ENCODE measurements at places on chromosomes 2 and 18.
A peak's percentile ranks its signal among the peaks of the same experiment; 100 is the strongest.

- DNase-seq, result peak; percentile 84
These were observed 29.0 kb upstream of the SLC35F6 start for GRCh38 chr2:26735097-26735496.

DNA sequence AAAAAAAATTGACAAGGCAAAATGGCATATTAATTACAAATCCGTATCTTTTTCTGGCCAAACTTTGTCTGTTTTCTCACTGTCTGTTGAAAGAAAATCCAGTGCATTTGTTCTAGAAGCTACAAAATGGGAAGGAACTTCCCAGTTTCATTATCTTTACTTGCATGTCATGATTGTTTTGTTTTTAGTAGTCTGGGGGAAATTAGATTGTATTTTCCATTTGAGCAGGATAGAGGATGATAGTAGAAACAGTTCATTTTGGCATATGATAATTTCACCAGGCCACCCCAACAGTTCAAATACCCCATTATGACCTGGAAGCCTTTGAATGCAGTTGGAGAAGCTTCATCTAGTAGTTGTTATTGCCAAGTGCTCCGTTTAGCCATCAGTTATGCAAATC lies 77.5 kb upstream of the RANBP2 start:
- no peak for DNase-seq

- DNase-seq, result no peak
These were observed 142.6 kb downstream of the CCDC85A start for GRCh38 chr2:56326346-56326741.

GRCh38 chr2:176364273-176364977 lies 95.2 kb downstream of the MTX2 start:
- no peak for DNase-seq

DNA sequence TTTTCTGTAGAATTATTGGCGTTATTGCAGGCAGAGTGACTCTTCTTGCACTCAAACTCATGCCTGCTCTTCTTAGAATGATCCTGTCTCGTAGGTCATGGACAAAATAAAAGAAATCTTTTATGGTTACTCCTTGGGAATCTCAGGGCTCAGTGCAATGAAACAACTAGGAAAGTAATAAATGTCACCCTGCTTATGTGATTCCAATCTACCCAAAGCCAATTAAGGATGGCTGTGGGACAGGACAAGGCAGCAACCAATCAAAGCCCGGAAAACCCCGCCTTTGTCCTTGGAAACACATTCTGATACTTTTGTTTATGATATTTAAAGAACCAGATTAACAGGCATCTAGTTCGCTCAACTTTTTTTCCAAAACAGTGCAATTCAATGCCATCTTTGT lies 53.0 kb downstream of the GRB14 start:
- DNase-seq, result no peak

DNA sequence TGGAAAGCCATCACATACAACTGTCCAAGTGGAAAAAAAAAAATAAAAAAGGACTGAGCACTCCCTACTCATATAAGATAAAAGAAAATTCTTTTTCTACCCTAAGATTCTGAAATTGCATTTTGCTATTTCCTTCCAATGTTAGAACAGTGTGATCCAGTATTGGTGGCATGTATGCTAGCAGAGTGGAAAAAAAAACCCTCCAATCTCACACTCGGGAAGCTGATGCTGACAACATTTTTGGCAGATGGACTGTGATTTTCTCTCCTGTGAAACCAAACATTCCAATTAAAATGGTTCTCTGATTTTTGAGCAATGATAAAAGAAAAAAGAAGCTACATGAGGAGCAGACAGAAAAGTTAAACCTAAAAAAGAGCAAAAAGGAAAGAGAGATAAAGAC lies 419.8 kb downstream of the DPP10 start:
- no peak for DNase-seq

DNA sequence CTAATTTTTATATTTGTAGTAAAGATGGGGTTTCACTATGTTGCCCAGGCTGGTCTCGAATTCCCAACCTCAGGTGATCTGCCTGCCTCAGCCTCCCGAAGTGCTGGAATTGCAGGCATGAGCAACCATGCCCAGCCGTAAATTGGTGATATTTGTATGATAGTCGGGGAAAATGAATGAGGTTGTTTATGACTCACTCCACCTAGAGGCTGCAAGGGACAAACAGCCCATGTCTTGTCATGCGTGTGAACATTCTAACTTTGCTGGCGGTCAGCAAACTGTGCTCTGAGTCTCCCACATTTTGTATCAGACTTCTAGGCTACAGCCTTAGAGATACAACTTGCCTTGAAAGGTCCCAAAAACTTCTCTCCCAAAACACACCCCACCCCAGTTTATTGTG lies 133.5 kb upstream of the DTNA start:
- DNase-seq, result no peak

- no peak for DNase-seq
These were observed 381.0 kb downstream of the MEIS1 start for GRCh38 chr2:66815886-66816285.

GRCh38 chr2:165434865-165435496 lies 34.5 kb upstream of the CSRNP3 start:
- DNase-seq, result no peak

DNA sequence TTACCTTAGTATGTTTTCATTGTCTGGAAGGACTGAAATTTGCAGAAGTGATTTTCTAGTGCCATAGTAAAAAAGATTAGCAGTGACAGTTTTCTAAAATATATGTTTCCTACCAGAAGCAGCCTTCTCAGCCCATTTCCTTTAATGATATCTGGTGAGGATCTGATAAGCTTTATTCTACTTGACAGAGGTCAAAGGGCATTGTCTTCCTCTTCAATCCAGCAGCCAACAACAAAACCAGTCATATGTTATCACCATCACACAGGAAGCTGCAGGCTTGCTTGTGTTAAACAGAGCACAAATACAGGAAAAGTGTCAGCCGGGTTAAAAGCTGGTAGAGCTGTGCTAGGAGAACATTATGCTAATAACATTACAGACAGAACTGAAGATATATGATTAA lies 35.6 kb upstream of the ZSWIM2 start:
- DNase-seq, result no peak

DNA sequence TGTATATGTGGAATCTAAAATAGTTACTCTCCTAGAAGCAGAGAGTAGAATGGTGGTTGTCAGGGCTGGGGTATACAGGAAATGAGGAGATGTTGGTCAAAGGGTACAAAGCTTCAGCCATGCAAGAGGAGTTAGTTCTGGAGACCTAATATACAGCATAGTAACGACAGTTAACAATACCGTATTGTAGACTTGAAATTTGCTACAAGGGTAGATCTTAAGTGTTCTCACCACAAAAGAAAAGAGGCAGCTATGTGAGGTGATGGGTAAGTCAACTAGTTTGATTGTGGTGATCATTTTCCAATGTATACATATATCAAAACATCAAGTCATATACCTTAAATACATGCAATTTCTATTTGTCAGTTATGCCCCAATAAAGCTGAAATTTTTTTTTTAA lies 98.2 kb upstream of the CYP1B1 start:
- no peak for DNase-seq

DNA sequence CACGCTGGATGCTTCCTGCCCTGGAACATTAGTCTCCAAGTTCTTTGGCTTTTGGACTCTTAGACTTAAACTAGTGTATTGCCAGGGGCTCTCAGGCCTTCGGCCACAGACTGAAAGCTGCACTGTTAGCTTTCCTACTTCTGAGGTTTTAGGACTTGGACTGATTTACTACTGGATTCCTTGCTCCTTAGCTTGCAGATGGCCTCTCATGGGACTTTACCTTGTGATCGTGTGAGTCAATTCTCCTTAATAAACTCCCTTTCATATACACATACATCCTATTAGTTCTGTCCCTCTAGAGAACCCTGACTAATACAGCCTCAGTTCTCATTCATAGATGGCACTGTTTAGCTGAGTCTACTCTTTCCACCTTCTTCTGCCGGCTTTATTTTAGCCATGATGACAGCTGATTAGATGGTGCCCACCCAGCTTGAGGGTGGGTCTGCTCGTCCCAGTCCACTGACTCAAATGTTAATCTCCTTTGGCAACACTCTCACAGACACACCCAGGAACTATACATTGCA lies 389.1 kb downstream of the NYAP2 start:
- DNase-seq, result no peak

- peak; percentile 55 for DNase-seq
These were observed 167.9 kb downstream of the TCF4 start for GRCh38 chr18:55419947-55420664.

GRCh38 chr2:41729800-41730364 lies 317.9 kb upstream of the PKDCC start:
- DNase-seq, result no peak

- DNase-seq, result no peak
These were observed 33.1 kb downstream of the ARL4C start for GRCh38 chr2:234463626-234464290.

DNA sequence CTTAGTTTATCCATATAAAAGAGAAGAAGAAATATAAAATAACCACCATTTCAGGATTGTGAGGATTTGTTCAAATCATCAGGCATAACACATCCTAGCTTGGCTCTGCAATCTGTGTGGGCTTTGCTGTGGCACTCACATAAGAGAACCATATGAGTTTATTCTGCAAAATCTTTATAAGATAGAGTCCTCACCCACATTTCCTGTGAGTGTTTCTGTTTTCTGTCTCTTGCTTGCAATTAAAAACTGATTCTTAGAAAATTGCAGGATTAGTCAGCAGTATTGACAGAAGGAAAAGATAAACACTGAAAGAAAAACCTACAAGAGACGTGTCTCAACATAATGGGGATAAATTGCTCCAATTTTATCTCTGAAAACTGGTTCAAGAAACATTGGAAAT lies 258.5 kb downstream of the RND3 start:
- DNase-seq, result peak; percentile 14

GRCh38 chr18:4797002-4797685 lies 342.0 kb upstream of the DLGAP1 start:
- DNase-seq, result no peak

- DNase-seq, result no peak
These were observed 222.9 kb downstream of the HNMT start for GRCh38 chr2:138187221-138187620.

- no peak for DNase-seq
These were observed 179.7 kb downstream of the EVA1A start for GRCh38 chr2:75381032-75381431.

GRCh38 chr2:159226059-159226461 lies 60.4 kb downstream of the WDSUB1 start:
- DNase-seq, result peak; percentile 69

DNA sequence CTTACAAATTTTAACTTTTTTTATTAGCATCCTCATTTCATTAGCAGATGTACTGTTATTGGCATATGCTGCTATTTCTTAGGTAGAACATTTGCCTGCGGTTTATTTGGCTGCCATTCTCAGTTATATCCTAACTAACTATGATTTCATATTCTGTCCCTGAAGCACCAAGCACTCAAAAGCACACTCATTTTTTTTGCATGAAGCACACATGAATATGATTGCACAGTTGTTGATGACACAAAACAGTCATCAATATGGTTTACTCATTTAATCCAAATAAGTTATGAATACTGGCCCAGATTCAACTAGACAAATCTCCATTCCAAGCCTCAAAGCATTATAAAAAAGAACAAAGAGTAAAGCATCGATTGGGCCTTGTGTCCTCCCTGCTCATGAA lies 129.4 kb upstream of the CNTNAP5 start:
- DNase-seq, result no peak

- DNase-seq, result no peak
These were observed 23.6 kb downstream of the PARD6G start for GRCh38 chr18:80223581-80224148.

GRCh38 chr2:227160164-227160563 lies 3.8 kb downstream of the COL4A4 start:
- DNase-seq, result no peak

DNA sequence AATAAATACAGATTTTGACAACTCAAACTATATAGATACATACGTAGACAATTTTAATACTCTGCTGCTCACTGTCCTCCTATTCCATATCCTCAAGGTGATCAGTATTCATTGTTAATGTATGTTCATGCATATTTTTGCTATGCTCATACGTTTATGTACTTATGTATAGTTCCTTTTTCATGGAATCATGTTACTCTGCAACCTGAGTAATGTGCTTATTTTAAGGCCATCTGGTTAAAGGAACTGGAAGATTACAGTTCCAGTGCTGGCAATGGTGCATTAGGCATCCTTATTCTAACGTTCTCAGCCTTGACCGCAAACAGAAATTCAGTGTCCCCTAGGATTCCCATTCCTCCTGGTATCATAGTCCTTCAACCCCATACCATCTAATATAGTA lies 385.0 kb upstream of the TNP1 start:
- DNase-seq, result no peak

- DNase-seq, result no peak
These were observed 45.6 kb downstream of the GPR39 start for GRCh38 chr2:132462236-132462635.

DNA sequence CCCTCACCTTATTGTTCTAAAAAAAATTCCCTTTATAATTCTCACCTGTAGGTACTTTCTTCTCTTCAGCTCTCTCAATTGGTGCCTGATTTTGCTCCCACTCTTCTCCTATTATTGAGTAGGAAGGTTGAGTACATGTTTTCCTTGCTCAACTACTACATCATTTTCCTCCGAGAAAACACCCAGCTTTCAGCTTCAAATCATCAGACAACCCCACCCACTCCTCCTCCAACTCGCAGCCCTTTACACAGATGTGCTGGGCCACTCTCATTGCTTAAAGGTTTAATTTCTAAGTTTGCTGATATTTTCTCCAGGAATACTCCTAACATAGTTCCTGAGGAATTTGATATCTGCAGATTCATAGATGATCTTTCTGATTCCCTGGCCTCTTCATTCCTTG lies 734.4 kb upstream of the ZEB2 start:
- no peak for DNase-seq

DNA sequence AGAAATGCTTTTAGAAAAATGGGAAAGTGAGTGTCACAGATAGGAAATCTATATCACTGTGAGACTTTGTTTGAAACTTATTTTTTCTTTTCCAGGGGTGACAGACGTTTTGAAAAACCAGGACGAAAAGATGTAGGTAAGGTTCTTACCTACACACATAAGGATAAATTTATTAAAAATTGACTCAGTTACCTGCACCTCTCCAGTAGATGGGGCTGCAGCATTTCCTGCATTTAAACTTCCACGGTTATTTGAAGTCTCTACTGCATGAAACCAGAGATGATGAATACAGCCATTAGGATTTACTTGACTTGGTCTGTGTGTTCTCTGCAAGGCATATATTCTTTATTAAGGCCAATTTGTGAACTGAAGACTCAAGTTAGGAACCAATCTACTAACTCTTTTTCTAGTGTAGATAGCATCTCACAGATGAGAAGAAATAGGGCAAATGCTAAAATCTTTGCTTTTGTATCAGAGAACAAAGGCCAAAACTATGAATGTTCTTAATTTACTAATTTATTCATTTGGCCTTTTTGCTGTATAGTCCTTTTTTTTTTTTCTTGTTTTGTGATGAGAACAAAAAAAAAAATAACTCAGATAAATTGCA lies 15.0 kb downstream of the KCNJ13 start:
- peak; percentile 25 for DNase-seq

- DNase-seq, result no peak
These were observed 562.2 kb upstream of the VWC2L start for GRCh38 chr2:213848631-213849030.

GRCh38 chr2:76180676-76181075 lies 470.0 kb upstream of the GCFC2 start:
- no peak for DNase-seq

GRCh38 chr2:221154176-221154575 lies 417.9 kb downstream of the EPHA4 start:
- no peak for DNase-seq

GRCh38 chr18:42508683-42509296 lies 553.8 kb downstream of the PIK3C3 start:
- DNase-seq, result no peak
